ENCODE measurements at places on chromosomes 1 and 21.

GRCh38 chr21:31732597-31733550 is 956 bp upstream of the SCAF4 start:
- no peak for DNase-seq

DNA sequence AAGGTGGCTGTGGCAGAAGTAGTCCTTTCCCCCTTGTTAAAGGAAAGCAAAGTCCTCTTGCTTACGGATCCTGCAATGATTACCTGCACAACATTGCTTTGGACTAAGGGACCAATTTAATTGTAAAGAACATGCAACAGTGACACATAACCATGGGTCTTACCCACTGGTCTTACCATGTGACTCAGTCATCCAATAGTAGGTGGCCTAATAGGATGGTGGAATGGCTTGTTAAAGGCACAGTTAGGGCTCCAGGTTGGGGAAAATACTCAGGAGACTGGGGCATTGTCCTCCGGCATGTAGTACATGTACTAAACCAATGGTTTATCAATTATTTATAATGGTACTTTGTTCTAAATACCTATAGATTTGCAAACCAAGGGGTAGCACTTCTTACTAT is 2.1 kb upstream of the YIPF1 start:
- no peak for DNase-seq

GRCh38 chr21:14405225-14405624 is 22.3 kb upstream of the HSPA13 start:
- DNase-seq = no peak

DNA sequence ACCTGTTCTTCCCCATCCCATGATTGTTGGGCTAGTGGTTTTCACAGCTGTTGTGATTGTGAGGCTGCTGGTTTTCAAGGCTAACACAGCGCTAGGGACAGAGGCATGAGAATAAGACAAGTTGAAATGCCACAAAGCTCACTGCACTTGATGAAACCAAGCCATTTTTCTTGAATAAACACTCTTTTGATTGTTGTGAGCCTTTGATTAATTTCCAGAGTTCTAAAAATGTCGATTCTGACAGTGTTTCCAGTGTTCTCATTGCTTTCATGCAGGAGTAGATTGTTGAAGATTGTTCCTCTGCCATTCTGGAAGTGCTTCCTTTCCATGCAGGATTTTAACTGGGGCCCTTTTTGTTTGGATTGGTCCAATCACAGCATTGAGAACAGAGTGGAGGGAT is 134.9 kb upstream of the GRIK3 start:
- DNase-seq = no peak

DNA sequence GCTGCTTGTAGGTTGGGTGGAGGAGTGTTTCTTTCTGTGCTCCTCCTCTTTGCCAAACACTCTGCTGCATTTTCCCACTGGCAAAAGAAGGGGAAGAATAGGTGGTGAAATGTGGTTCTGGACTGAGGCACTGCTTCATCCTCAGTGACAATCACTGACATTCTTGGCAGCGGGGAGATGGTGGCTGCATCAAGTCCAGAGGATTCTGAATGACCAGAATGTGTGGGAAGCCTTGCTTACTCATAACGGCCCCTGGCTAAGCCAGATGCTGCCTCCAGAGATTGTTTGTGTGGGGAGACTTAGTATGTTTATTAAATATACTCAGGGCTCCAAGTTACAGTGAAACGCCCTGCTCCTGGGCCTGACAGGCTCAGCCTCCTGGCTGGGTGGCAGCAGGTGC is 160.3 kb downstream of the CACNA1E start:
- DNase-seq = no peak

Data from T-helper 17 cell (primary cell).